CD4-positive, alpha-beta T cell treated with Interleukin-15 for 4 hours (primary cell): ENCODE measurements at places on chromosomes 7 and 10.

- DNase-seq, result no peak
Measured at GRCh38 chr10:47314416-47314970, 7.8 kb upstream of the GDF2 start.

DNA sequence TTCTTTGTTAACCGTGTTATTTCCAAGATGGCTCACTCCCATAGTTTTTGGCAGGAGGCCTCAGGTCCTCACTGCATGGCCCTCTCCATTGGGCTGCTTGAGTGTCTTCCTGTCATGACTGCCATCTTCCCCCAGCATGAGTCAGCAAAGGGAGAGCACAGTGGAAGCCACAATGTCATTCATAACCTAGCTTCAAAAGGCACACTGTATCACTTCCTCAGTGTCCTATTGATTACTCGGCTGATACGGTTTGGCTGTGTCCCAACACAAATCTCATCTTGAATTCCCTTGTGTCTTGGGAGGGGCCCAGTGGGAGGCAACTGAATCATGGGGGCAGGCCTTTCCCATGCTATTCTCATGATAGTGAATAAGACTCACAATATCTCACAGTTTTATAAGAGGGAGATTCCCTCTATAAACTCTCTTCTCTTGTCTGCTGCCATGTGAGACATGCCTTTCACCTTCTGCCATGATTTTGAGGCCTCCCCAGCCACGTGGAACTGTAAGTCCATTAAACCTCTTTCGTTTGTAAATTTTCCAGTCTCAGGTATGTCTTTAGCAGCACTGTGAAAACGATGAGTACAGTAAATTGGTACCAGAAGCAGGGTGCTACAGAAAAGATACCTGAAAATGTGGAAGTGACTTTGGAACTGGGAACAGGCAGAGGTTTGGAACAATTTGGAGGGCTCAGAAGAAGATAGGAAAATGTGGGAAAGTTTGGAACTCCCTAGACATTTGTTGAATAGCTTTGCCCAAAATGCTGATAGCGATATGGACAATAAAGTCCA, 106.5 kb downstream of the PRLHR start:
- no peak for DNase-seq

DNA sequence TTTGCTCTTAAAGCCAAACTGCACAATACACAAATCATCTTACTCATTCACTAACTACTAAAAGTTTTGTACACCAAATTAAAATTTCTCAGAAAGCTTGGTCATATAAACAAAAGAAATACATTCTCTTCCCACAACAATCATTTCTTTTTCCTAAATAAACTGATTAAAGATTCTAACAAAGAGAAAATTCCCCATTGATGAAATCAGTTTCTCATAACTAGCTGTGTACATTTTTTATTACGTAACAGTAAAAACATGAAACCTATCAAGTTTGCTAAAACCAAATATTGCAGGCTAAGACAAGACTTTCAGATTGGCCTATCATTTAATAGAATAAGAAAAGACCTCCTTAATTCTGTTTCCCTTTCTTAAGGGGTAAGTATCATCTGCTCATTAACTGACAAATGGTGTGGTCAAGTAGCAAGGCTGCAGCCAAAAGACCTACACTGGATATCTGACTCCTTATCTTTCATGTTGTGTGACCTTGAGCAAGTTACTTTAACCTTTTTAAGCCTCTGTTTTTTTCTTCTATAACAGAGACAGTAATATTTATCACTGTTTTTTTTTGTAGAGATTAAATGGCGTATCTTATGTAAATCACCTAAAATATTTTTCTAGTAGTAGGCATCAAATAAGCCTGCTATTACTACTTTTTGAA, 22.4 kb downstream of the NAMPT start:
- no peak for DNase-seq

GRCh38 chr7:2728316-2729030, 40.5 kb downstream of the AMZ1 start:
- DNase-seq, result no peak

- DNase-seq, result no peak
Measured at GRCh38 chr7:100901921-100902332, 6.2 kb upstream of the ACHE start.

GRCh38 chr7:6146666-6147065, 115.5 kb downstream of the ANKRD61 start:
- DNase-seq, result no peak

GRCh38 chr7:120738816-120739215, 119.1 kb downstream of the TSPAN12 start:
- no peak for DNase-seq

GRCh38 chr10:76209135-76209534, 777.7 kb downstream of the LRMDA start:
- DNase-seq, result no peak

DNA sequence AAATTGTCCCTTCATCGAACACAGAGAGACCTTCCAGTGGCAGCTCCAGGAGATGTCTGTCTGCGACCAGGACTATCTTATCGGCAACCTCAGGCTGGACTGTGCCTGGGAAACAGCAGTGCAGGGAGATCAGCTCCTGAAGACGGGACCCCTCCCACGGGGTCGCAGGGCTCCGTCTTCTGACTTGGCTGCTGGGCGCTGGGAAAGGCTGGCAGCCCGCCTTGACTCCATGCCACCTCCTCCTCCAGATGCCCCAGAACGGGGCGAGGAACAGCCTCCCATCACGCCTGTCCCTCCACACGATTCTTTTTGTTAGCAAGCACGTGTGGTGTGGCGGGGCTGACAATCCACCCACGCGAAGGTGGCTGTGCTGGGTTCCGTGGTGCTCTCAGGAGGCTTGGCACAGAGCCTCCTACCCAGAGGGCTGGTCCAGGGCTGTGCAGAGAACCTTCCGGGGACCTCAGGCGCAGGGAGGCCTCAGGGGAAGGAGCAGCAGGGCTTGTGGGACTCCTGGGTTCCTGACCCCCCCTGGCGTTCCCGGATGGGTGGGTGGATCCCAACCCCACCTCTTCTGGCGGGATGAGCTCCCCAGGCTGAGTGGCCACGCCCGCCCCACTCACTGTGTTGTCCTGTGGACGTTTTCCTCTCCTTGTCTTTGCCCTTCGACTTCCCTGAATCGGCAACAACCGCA, 47.6 kb upstream of the NKX6-2 start:
- no peak for DNase-seq

- no peak for DNase-seq
Measured at GRCh38 chr7:29190349-29191045, 4.1 kb upstream of the CHN2 start.

DNA sequence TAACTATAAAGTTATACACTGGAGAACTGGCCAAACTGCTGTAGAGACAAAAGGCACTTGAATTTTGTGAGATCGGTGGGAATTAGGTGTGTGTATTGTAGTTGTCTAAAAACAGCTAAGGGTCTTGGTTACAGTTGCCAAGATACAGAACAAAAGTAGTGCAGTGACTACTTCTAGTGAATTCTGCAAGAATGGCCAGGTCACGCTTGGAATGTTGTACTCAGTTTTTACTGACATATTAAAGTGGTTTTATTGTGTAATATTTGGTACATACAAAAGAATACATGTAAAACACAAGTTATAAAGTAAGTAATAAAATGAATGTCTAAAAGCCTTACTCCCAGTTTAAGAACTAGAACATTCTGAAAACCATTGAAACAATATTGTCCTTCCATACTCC, 42.4 kb downstream of the PRPF18 start:
- DNase-seq, result no peak

GRCh38 chr10:125007436-125007835, 65.5 kb downstream of the ZRANB1 start:
- no peak for DNase-seq

- no peak for DNase-seq
Measured at GRCh38 chr7:134427896-134428295, 31.0 kb downstream of the AKR1B1 start.

- no peak for DNase-seq
Measured at GRCh38 chr10:79321951-79322350, 25.3 kb upstream of the PPIF start.

GRCh38 chr7:48876087-48876486, 48.3 kb upstream of the CDC14C start:
- no peak for DNase-seq
